Activated T-helper 9 cell treated with anti-CD3 and anti-CD28 coated beads, Interleukin-2, amount 50 U/mL, for 16 hours (primary cell): ENCODE measurements at places on chromosomes 6 and 20.

- no peak for DNase-seq
Measured at GRCh38 chr6:160788806-160789205, 86.8 kb downstream of the PLG start.

DNA sequence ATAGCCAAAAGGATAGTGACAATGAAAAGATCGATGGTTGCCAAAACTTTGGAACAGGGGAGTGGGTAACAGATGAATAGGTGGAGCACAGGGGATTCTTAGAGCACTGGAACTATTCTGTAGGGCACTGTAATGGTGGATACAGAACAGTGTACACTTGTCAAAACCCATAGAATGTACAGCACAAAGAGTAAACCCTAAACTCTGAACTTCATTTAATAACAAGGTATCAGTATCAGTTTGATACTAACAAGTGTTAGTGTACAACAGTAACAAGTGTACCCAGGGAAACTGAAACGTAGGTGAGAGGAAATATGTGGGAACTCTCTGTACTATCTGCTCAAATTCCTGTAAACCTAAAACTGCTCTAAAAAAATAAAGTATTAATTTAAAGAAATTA, 179.2 kb downstream of the HACE1 start:
- DNase-seq: no peak

- DNase-seq: no peak
Measured at GRCh38 chr6:135281964-135282363, 100.9 kb downstream of the MYB start.

GRCh38 chr20:779771-780170, 11.5 kb upstream of the SLC52A3 start:
- no peak for DNase-seq

DNA sequence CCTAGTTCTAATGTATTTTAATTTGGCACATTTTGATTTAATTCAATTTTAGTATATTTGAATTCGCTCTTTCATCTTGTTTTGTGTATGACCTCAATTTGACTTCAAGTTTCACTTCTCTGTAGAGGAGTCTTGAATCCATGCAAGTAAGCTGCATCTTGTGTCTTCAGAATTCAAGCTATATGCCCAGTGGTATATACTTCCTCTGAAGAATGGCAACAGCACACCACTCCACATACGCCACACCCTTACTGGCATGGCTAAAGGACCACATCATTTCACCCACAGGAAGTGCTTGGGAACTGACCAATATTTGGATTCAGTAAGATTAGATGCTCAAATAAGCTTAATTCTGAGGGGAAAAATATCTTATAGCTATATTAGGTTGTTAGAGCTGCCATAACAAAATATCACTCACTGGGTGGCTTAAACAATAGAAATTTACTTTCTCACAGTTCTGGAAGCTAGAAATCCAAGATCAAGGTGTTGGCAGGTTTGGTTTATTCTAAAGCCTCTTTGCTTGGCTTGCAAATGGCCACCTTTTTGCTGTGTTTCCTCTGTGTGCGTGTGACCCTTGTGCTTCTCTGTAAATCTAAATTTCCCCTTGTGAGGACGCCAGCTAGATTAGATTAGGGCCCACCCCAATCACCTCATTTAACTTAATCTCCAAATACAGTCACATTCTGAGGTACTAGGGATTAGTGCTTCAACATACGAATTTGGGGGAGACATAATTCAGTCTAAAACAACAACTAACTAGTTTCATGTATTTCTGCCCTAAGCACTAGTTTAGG, 2.8 kb upstream of the ASF1A start:
- no peak for DNase-seq

- no peak for DNase-seq
Measured at GRCh38 chr6:167927246-167927645, 70.2 kb upstream of the KIF25 start.

GRCh38 chr20:32354592-32355416, 3.3 kb upstream of the ASXL1 start:
- DNase-seq: no peak

GRCh38 chr6:126541806-126542491, 202.0 kb downstream of the CENPW start:
- DNase-seq: no peak

GRCh38 chr6:21922086-21922485, 328.5 kb downstream of the SOX4 start:
- no peak for DNase-seq

GRCh38 chr6:19655744-19656143, 181.4 kb upstream of the ID4 start:
- no peak for DNase-seq

DNA sequence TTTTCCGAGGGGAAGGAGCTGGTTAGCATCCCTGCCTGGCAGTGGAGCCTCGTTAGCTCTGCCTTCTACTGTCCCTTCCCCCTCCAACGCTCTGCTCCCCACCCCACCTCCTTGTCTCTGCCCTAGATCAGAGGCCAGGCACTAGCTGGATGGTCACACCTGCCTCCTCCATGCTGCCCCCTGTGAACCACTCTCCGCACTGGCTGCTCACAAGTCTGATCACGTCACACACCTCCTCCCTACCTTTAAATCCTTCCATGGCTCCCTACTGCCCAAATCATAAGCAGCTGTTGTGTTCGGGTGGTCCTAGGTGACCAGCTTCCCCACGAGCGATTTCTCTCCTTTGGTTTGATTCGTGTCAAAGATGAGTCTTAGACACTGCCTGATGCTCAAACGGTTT, 71.3 kb downstream of the CHMP4B start:
- DNase-seq: no peak

- no peak for DNase-seq
Measured at GRCh38 chr6:15387118-15387517, 141.2 kb downstream of the JARID2 start.

DNA sequence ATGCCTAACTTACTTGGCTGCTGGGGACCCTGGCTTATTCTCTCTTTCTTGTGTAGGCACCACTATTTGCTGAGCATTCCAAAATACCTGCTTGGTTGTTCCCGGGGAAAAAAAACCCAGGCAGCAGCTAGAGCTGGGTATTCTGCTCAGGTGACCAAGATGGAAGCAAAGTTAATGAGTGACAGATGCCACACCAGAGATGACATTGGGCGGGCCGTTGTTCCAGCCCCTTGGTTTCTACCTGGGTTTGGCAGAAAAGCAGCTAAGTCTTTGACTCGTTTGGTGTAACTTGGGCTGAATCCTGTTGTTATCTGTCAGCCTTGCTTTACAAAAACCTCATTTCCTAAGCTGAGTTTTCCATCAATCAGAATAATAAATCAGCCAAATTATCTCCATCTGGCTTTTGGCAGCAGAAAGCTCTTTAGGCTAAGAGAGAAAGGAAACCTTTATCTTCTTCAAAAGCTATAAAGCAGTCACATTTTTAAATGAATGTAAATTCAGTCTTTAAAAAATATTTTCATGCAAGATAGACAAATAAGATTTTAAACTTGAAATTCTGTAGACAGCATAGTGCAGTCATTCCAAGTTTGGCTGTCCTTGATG, 202.0 kb upstream of the GMDS start:
- DNase-seq: no peak

- no peak for DNase-seq
Measured at GRCh38 chr6:79072640-79073181, 5.3 kb downstream of the PHIP start.

GRCh38 chr6:15887491-15888461, 224.9 kb upstream of the DTNBP1 start:
- no peak for DNase-seq

- no peak for DNase-seq
Measured at GRCh38 chr20:22729180-22729579, 144.8 kb upstream of the FOXA2 start.

- no peak for DNase-seq
Measured at GRCh38 chr20:49408509-49409104, 73.9 kb downstream of the KCNB1 start.

DNA sequence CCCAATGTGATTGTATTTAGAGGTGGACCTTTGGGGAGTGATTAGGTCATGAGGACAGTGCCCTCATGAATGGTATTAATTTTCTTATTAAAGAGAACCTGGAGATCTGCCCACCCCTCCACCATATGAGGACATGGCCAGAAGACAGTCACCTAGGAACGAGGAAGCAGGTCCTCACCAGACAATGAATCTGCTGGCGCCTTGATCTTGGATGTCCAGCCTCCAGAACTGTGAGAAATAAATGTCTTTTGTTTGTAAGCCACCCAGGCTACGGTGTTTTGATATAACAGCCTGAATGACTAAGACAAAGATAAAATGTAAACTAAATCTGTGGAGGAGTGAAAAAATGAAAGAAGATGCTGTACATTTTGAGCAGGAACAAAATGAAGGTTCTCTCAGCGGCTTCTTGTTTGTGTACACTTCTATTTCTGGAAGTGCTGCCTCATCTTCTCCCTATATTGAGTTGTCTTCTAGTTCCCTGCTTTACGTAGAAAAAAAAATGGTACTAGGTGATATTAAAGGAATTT, 1.5 kb upstream of the IPCEF1 start:
- DNase-seq: no peak

- DNase-seq: no peak
Measured at GRCh38 chr6:138972226-138972665, 15.8 kb downstream of the REPS1 start.

- no peak for DNase-seq
Measured at GRCh38 chr6:164826831-164827468, 482.5 kb downstream of the C6orf118 start.

DNA sequence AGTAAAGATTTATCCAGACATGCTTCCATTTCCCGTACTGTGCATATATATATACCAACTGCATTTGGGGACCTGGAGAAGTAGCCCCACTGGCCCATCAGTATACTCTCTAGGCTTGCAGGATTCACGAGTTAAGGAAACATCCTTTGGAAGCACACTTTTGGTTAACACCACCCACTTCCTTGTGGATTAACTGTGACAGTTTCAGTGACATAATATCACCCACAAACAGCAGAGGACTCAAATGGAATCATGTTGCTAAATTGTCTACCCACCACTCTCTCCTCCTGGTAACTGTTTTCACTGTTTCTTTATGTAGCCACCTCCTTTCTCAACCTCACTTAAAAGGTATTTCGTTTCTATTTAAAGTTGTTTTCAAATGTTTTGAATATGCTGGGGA, 55.0 kb downstream of the PROKR2 start:
- no peak for DNase-seq

DNA sequence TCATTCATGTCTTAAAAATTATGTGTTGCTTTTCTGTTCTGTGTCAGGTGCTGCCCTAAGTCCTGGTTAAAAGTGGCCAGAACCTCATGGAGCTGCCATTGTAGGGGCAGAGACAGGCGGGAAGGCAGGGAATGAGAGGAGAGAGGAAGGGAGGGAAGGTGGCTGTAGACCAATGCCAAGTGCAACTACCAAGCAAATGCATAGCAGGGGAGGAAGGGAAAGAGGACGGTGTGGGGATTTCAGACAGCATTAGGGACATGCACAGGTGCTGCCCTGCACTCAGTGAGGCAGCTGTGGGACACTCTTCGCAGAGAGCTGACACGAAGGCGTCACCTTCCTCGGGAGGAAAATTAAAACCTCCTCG, 21.0 kb downstream of the GGTLC1 start:
- DNase-seq: no peak

- DNase-seq: no peak
Measured at GRCh38 chr6:159943968-159944598, 24.8 kb upstream of the IGF2R start.

- DNase-seq: no peak
Measured at GRCh38 chr20:41051009-41051825, 22.6 kb downstream of the TOP1 start.

DNA sequence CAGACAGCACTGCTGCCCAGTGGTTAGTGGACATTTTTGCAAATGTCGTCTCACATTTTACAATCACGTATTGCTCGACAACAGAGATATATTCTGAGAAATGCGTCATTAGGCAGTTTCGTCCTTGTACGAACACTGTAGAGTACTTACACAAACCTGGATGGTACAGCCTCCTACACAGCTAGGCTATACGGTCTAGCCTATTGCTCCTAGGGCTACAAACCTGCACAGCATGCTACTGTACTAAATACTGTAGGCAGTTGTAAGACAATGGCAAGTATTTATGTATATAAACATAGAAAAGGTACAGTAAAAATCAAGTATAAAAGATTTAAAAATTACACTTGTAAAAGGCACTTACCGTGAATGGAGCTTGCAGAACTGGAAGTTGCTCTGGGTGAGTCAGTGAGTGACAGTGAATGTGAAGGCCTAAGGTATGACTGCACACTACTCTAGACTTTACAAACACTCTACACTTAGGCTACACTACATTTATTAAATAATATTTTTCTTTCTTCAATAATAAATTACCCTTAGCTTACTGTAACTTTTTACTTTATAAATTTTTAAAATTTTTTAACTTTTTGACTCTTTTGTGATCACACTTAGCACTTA, 43.1 kb downstream of the ALDH5A1 start:
- no peak for DNase-seq

DNA sequence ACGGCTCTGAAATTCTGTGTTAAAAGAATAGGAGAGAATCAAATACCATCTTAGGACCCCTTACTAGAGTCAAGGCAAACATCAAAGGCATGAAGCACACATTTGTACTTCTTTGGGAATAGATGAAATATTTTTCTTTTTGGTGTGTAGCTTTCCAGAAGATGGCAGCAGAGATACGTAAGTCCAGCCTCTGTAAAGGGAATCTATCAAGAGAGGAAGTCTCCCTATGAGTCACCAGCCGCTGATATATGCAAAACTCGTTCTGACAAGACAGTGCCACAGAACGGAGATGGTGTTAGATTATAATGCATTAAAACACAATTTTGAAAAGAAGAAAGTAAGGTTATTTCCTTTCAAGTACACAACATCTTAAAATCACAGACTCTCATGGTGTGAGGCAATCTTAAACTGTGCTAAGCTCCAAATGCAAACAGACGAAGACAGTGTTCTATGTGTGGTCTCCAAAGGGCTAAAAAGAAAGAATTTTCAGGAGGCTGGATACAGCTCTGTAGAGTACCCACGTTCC, 120.0 kb upstream of the AGPAT4 start:
- peak; percentile 21 for DNase-seq

- no peak for DNase-seq
Measured at GRCh38 chr6:170440437-170440836, 112.7 kb downstream of the PSMB1 start.

GRCh38 chr20:10172998-10173655, 45.5 kb upstream of the SNAP25 start:
- no peak for DNase-seq

GRCh38 chr20:12721636-12722035, 287.1 kb upstream of the SPTLC3 start:
- DNase-seq: no peak

DNA sequence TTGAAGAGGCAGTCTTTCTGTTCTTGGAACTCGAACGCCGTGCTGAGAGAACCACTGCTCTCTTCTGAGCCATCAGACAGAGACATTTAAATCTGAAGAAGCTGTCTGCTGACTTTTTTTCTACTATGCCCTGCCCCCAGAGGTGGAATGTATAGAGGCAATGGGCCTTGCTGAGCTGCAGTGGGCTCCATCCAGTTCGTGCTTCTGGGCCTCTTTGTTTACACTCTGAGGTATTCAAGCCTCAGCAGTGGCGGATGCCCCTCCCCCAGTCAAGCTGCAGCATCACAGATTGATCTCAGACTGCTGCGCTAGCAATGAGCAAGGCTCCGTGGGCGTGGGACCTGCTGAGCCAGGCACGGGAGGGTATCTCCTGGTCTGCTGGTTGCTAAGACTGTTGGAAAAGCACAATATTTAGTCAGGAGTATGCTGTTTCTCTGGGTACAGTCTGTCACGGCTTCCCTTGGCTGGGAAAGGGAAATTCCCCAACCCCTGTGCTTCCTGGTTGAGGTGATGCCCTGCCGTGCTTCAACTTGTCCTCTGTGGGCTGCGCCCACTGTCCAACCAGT, 526.8 kb downstream of the CD109 start:
- no peak for DNase-seq

GRCh38 chr20:35091816-35092523, 637 bp downstream of the TRPC4AP start:
- no peak for DNase-seq

- no peak for DNase-seq
Measured at GRCh38 chr20:44400970-44401769, 45.7 kb downstream of the HNF4A start.
